ENCODE measurements at places on chromosomes 1 and 21.

DNA sequence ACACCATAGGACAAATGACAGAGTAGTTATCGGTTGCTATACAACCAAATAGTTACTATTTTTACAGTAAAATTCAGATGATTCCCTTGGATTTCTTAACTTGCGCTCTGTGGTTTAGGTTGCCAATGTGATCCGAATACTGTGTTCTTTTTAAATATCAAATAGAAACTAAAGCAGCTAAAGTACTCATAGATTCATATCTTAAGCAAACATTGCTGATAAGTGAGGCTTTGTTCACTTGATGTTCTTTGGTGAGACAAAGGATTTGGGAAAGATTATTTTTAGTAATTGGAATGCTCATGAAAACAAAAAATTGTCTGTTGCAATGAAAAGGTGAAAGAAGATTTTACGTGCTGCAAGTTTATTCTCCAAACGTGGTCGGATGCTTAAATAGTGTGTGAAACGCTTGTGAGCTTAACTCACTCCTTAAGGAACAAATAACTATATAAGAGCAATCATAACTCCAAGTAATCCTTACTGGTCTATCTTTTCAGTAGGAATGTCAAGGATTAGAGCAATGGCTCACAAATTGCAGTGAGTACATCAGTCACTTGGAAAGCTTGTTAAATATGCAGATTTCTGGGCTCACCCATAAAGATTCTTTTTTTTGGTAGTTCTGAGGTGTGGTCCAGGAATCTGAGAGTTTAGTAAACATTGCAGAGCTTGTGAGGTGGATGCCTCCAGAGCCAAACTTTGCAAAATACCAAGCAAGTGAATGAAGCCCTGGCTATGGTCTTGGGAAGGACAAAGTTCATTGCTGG is 31.8 kb upstream of the PDC start:
- no peak for DNase-seq

GRCh38 chr1:36863500-36863899 is 170.8 kb downstream of the GRIK3 start:
- DNase-seq: no peak

- no peak for DNase-seq
Observed at GRCh38 chr1:11248169-11248568, 14.2 kb downstream of the MTOR start.

- no peak for DNase-seq
Observed at GRCh38 chr1:218139761-218140160, 145.3 kb upstream of the RRP15 start.

GRCh38 chr1:19089524-19089923 is 120.5 kb downstream of the UBR4 start:
- DNase-seq: no peak

DNA sequence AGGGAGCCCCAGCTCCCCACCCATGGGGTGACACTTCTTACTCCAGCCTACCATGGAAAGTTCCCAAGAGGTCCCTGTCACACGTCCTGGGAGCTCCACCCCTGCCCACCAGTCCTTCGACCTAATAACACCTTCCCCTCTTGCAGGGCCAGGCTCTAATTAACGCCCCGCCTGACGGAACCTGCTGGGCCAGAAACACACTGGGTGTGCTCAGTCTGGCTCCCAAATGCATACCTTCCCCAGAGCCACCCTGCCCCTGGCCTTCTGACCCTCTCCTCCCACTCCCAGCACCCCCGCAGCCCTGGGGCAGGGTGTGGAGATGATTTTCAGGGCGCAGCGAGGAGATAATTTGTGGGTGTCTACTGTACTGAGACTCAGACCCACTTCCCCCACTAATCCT is 20.6 kb downstream of the PGLYRP3 start:
- DNase-seq: no peak

Data from cortex of kidney (tissue), 1 donor.